EL (cell line): ENCODE measurements at places on chromosomes 2 and 18.

- no peak for DNase-seq
These were observed 28.5 kb upstream of the AQP4 start for GRCh38 chr18:26893996-26894395.

DNA sequence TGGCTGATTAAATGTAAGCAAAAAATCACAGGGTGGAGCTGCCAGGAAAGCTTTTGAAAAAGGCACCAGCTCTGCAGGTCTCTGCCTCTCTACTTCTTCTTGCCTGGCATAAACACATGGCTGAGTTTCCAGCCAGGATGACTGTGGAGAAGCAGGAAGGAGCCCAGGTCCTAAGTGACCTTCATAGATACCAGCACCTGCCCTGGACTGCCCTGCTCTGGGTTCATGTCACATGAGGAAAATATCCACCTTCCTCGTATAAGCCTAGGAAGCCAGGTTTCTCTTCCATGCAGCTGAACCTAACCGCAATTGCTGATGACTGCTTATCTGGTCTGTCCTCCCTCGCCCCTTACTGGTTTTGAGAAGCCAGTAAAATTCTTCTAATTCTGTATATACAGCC, 47.8 kb upstream of the CREB1 start:
- no peak for DNase-seq

DNA sequence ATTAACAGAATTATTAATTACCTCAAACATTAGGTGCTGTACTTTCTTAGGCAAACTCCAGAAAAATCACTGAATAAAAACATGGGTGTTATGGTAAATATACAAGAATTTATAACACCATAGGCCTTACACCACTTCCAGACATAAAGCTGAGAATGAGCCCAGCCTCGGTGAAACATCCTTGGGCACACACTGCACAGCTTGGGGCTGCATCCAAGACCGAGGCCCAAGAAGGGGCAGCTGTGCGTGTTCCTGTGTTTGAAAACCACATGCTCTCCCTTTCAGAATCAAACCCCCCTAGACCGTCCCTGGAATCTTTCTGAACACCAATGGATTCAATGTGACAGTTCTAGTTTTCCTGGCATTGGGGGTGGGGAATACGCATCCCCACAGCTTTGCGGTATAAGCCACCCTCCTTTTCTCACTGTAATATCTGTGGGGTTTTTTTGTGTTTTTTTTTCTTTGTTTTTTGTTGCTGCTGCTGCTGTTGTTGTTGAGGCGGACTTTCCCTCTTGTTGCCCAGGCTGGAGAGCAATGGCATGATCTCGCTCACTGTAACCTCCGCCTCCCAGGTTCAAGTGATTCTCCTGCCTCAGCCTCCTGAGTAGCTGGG, 12.9 kb downstream of the ERFE start:
- no peak for DNase-seq

- no peak for DNase-seq
These were observed 29.9 kb downstream of the LOXHD1 start for GRCh38 chr18:46627136-46627535.

GRCh38 chr2:20093263-20094141, 42.1 kb upstream of the LAPTM4A start:
- peak; percentile 81 for DNase-seq

DNA sequence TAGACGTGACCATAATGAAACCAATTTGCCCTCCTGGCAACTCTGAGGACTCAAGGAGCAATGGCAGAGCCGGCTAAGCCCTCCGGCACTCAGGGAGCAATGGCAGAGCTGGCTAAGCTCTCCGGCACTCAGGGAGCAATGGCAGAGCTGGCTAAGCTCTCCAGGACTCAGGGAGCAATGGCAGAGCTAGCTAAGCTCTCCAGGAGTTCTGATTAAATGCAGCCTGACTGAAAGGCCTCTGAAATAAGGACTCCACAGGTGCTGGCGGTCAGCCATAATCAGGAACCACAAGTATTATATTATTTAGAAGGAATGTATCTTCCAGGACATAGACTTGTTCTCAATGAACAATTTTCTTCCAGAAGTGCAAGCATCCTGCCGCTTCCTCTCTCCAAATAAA, 65.2 kb downstream of the C2orf76 start:
- DNase-seq = peak; percentile 14

GRCh38 chr2:83899271-83899670, 559.8 kb downstream of the SUCLG1 start:
- peak; percentile 4 for DNase-seq

DNA sequence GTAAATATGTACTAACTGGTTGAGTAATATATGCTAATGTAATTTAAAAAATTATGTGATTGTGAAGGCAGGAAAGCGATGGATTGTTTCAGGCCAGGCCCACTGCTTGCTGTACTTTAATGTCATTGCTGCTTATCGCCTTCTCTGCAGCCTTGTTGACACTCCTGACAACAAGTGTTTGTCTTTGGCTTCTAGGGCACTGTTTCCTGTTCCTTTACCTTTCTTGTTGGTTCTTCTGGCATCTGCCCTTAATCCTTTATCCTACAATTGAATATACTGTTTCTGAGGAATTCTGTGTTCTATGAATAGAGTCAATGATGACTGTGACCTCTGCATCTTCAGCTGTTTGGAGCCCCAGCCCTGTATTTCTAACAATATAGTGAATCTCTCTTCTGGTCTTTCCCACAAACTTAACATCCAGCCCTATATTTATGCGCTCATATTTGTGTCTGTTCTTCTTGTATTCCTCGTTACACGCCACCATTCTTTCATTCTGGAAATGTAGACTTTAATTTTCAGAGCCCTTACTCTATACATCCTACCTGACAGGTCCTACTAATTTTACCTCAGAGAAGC, 17.6 kb downstream of the ACSL3 start:
- no peak for DNase-seq

- DNase-seq = no peak
These were observed 22.1 kb downstream of the SERPINE2 start for GRCh38 chr2:224016963-224017362.

- no peak for DNase-seq
These were observed 55.3 kb downstream of the NXPH2 start for GRCh38 chr2:138724729-138725459.

GRCh38 chr2:72293620-72294019, 146.0 kb upstream of the CYP26B1 start:
- DNase-seq = peak; percentile 9

- no peak for DNase-seq
These were observed 105.9 kb downstream of the PXDN start for GRCh38 chr2:1638281-1638860.

DNA sequence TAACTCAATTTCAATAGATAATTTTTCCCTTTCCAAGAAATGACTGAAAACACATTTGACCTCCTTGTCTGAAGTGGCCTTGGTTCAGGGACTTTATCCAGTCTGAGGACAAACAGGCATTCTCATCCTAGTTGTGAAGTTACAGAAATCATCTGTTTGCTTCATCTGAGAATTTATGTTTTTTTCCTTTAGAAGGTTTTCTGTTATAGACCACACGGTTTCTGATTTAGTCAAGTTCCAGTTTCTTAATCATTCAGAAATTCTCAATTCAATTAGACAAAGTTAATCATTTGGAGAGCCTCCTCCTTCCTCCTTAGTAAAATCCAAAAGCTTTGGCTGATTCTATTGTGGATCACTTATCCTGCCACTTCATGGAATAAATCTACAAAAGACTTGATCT, 60.9 kb downstream of the ICOS start:
- DNase-seq = no peak

DNA sequence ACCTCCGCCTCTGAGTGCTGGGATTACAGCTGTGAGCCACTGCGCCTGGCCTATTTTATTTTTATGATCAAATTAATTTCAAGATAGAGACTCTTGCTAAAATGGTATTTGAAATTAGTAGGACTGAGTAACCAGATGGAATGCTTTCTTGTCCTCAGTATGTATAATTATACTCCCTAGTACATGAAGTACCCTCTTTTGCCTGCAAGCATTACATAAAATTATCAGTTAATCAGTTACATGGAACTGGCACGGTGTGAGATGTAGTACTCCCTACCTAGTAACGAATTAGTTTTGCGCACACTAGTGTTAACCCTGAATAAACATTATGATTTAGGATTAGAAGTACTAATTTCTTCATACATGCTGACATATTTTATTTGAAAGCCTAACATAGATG, 41.6 kb downstream of the RBBP8 start:
- no peak for DNase-seq

DNA sequence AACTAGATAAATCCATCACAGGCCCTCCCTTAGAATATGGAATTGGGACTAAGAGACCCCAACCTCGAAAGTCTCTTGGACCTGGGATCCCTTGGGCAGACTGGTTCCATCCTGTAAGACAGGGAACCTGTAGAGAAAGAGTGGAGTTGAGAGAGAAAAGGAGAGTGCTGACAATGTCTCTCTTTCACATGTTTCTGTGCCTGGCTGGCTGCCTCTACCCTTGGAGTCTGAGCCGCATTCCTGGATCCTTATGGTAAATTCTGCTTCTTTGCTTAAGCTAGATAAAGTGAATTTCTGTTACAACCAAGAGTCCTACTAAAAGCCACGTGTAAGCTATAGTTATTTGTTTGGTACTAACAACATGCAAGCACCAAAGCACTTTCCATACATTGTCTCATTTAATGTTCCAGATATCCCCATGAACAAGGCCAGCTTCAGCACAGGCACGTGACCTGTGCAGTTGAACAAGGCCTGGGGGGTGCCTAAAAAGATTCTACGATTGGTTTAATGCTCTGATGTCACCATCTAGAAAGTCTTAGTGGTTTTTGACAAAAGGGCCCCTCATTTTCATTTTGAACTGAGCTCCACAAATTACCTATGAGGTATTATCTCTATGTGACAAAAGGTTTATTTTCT, 2.1 kb upstream of the PUM2 start:
- no peak for DNase-seq

- no peak for DNase-seq
These were observed 376.4 kb downstream of the INSIG2 start for GRCh38 chr2:118464546-118465265.

DNA sequence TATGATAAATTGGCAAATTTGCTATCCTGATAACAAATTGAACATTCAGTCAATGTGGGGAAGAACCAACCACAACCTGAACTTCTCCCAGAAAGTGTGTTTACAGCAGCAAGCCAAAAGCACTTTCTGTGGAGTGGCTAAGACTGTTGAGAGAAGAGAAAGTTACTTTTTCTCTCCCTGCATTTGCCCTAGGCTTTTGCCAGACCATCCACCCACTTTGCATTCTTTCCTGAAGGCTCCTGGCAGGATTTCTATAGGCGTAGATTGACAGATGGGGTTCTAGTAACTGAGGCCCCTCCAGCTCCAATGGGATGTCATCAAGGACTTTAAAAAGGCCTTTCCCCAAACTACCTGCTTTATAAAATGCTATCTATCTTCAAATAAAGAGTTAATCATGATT, 215.2 kb downstream of the GULP1 start:
- DNase-seq = no peak

DNA sequence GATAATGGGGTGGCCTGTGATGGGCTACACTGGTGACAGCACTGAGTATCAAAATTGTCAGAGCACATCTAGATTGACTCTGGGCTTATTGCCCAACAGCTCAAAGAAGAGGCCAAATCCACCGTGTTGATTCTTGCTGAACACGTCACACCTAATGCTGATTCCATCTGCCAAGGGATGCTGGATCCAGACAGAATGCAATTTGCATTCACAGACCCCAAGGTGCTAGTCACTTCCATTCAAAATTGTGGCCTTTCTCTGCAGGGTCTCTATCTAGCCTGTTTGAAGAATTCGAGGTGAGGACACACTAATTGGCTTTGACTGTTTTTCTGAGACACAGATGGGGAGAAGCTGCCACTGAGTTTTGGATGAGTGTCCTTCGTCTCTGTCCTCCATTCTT, 13.5 kb upstream of the GPR39 start:
- no peak for DNase-seq

GRCh38 chr2:232512602-232513001, 7.6 kb upstream of the PRSS56 start:
- no peak for DNase-seq

- DNase-seq = no peak
These were observed 43.0 kb downstream of the FIGN start for GRCh38 chr2:163692611-163693482.

DNA sequence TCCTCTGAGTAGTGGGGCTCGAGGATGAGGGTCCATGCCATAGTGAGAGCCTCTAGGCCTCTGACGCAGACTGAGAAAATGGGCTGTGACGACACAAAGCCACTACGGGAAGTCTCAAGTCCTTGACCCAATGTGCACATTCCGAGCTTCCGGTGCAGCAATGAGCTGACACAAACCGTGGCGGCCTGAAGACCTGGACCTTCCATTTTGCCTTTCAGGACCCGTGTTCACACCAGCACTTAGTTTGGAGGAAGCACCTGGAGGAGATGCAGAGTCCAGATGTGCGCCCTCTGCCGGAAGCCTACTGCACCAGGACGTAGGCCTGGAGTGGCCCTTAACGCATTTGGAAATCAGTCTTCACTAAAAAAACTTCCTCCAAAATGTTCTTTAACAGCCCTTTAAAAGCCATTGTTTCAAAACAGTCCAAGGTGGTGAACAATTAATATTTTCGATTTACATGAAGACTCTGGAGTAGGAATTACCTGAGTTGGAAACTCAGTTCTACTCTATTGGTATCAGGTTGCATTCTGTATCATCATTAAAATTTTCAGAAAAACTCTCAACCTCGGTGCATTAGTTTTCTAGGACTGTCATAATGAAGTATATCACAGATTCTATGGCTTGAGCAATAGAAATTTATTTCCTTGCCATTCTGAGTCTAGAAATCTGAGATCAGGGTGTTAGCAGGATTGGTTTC, 33.9 kb downstream of the BMP10 start:
- DNase-seq = no peak

DNA sequence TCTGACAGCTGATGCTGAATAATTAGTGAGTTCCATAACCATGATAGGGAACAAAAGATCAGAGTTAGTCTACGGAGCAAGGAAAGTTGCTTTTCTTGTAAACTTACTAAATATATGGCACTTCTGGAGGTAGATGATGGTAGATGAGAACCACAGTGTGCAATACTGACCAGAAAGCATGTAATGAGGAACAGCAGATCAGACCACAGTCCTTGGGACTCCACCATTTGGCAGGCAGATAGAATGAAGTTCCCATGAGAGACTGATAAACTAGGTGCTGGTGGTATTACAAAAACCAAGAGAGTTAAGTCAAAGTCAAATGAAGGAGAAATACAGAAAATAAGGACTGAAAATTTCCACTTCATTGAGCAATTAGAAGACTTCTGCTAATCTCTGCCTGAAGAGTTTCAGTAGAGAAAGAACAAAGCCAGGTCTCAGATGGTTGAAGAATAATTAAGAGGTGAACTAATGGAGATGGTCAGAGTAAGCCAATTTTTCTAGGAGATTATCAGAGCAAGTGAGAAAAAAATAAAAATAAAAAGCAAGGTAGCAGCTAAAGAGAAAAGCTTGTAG, 10.4 kb downstream of the CERKL start:
- no peak for DNase-seq
